ENCODE measurements at places on chromosomes 7 and 10.

DNA sequence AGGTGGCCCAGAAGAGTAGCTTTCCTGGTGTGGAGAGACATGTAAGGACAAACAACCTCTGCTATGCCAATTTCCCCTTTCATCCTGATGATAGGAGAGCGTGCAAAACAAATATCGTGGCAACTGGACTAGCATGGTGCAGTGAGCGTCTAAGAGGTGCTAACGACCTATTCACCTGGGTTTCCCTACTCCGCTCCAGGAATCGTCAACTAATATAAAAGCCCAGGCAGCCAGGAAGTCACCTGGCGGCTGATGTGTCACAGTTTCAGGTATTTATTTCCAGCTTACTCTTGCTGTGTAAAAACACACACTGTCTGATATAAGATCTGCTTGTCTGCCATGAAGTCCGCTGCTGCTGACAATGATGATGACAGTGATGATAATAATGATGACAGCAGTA, 56.5 kb upstream of the EFCAB10 start:
- H3K27ac ChIP-seq, result peak overlapping the region; percentile 90
- H3K27me3 ChIP-seq, result no peaks in the 10 kb centered on the region
- DNase-seq, result no peak
- H3K4me1 ChIP-seq, result peaks cover 29% of the 10 kb centered on the region

DNA sequence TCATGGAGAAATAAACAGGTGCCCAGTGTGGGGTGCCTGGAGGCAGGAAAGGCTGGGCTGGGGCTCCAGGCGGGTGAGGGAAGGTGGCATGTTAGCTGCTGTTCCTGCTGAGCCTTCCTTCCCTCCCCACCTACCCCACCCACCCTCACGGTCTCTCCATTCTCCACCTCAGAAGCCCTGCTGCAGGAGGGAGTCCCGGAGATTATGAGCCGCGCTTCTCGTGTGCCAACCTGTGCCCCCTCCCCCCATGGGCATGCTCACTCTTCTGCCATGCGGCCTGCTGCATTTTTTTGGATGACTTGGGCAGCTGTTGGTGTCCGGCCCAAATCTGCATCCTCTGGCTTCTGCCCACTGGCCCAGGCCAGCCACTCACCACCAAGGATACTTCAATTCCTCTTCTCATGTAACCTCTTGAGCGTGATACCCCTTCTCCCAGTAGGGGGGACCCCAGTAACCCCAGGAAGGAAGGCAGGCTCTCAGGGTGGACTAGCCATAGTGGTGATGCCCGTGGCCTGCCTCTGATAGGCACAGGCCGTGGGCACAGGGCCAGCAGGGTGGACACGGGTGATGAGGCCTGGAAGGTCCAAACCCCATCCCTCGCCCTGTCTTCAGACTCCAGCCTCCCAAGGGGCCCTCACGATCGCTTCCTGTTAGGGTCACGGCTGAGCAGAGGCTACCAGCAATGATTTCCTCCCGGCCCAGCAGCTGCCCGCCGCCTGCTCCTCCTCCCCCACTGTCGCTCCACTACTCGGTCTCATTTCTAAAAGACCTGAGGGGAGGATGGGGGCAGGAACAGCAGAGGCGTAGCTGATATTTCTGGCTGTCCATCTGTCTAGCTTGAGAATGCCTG, 27.8 kb downstream of the UNC5B start:
- no peak overlapping the region for H3K4me3 ChIP-seq
- H3K27me3 ChIP-seq, result no peaks in the 10 kb centered on the region
- H3K36me3 ChIP-seq, result no peaks in the 10 kb centered on the region
- H3K27ac ChIP-seq, result no peak overlapping the region
- no peak for DNase-seq

GRCh38 chr7:18265611-18266281, 229.8 kb upstream of the HDAC9 start:
- H3K4me1 ChIP-seq, result no peaks in the 10 kb centered on the region

GRCh38 chr10:112712536-112712935, 237.5 kb upstream of the TCF7L2 start:
- DNase-seq, result peak; percentile 69
- H3K36me3 ChIP-seq, result no peaks in the 10 kb centered on the region
- H3K27ac ChIP-seq, result no peak overlapping the region
- H3K4me3 ChIP-seq, result no peak overlapping the region
- H3K4me1 ChIP-seq, result no peaks in the 10 kb centered on the region

DNA sequence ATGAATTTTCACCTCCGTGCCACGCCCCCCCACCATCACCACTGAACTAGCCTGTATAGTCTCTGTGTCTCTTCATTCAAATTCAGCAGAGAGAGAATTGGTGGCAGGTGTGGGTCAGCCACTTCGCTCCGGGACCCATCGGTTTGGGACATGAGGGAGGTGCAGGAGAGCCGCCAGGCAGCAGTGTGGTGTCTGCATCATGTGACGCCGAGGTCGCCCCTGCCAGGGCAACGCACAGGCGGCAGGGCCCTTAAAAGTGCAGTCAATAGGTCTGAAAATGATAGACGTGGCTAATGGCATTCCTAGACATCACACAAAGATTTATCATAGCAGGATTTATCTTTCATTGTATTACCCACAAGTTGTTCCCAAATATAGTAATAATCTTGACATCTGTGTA, 100.6 kb upstream of the RNF32 start:
- DNase-seq, result no peak
- H3K4me3 ChIP-seq, result no peak overlapping the region
- H3K4me1 ChIP-seq, result no peaks in the 10 kb centered on the region
- H3K27me3 ChIP-seq, result no peaks in the 10 kb centered on the region
- H3K27ac ChIP-seq, result no peak overlapping the region
- H3K36me3 ChIP-seq, result no peaks in the 10 kb centered on the region

- no peak overlapping the region for H3K4me3 ChIP-seq
- no peaks in the 10 kb centered on the region for H3K4me1 ChIP-seq
- H3K27me3 ChIP-seq, result no peaks in the 10 kb centered on the region
- H3K27ac ChIP-seq, result no peak overlapping the region
- DNase-seq, result no peak
- H3K36me3 ChIP-seq, result no peaks in the 10 kb centered on the region
These were observed 296.5 kb upstream of the ZNF32 start for GRCh38 chr10:43945094-43945730.

GRCh38 chr10:11646450-11646849, 35.0 kb upstream of the USP6NL start:
- DNase-seq, result no peak
- no peak overlapping the region for H3K27ac ChIP-seq

- DNase-seq, result no peak
- no peak overlapping the region for H3K4me3 ChIP-seq
- no peaks in the 10 kb centered on the region for H3K4me1 ChIP-seq
- H3K27me3 ChIP-seq, result no peaks in the 10 kb centered on the region
- H3K27ac ChIP-seq, result no peak overlapping the region
- no peaks in the 10 kb centered on the region for H3K36me3 ChIP-seq
These were observed 137.7 kb downstream of the RTKN2 start for GRCh38 chr10:62130948-62131347.

- no peak overlapping the region for H3K4me3 ChIP-seq
- no peaks in the 10 kb centered on the region for H3K4me1 ChIP-seq
- H3K27ac ChIP-seq, result no peak overlapping the region
These were observed 97.6 kb downstream of the LYZL1 start for GRCh38 chr10:29386342-29386999.

- no peaks in the 10 kb centered on the region for H3K27me3 ChIP-seq
- H3K36me3 ChIP-seq, result no peaks in the 10 kb centered on the region
- H3K27ac ChIP-seq, result no peak overlapping the region
- no peak for DNase-seq
These were observed 64.9 kb downstream of the SYPL1 start for GRCh38 chr7:106047184-106047583.

DNA sequence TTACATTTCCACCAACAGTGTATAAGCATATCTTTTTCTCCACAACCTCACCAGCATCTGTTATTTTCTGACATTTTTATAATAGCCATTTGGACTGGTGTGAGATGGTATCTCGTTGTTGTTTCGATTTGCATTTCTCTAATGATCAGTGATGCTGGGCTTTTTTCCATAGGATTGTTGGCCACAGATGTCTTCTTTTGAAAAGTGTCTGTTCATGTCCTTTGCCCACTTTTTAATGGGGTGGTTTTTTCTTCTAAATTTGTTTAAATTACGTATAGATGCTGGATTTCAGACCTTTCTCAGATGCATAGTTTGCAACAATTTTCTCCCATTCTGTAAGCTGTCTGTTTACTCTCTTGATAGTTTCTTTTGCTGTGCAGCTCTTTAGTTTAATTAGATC, 28.9 kb downstream of the XRCC2 start:
- H3K4me3 ChIP-seq, result no peak overlapping the region
- no peaks in the 10 kb centered on the region for H3K27me3 ChIP-seq
- H3K4me1 ChIP-seq, result no peaks in the 10 kb centered on the region
- H3K36me3 ChIP-seq, result peaks cover 9% of the 10 kb centered on the region
- DNase-seq, result no peak
- H3K27ac ChIP-seq, result no peak overlapping the region
